ENCODE measurements at places on chromosomes 7 and 10. TPM values are rescaled to one million over a fixed set of nuclear protein-coding genes. Genes with fewer than 3 reads are reported as not detected.

GRCh38 chr10:114357515-114357996 is 46.7 kb downstream of the AFAP1L2 start:
- DNase-seq: no peak
- no peaks in the 10 kb centered on the region for H3K36me3 ChIP-seq
- peaks cover 23% of the 10 kb centered on the region for H3K27me3 ChIP-seq
- H3K27ac ChIP-seq: peak overlapping the region; percentile 54
- H3K4me3 ChIP-seq: peak overlapping the region; percentile 29
- H3K4me1 ChIP-seq: peaks cover 17% of the 10 kb centered on the region

RBP4 gene
- total RNA-seq: not detected

DNA sequence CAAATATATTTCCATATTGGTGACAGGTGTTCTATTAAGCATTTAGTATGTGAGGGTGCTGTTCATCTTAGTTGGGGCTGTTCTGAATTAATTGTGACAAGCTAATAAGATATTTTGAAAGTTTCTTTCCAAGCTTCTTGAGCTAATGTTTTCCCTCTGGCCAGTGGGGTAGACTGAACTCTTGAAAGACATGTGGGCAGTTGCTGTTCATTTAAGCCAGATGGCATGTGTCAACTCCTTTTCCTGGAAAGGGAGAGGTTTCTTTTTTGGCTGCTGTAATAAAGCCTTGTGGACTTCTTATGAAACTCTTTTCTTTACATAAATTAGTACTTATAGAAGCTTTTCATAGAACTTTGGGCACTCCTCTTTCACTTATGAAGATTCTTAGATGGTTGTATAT is 21.7 kb downstream of the RAB18 start:
- H3K4me3 ChIP-seq: no peak overlapping the region
- H3K4me1 ChIP-seq: peaks cover 71% of the 10 kb centered on the region
- peaks cover 25% of the 10 kb centered on the region for H3K36me3 ChIP-seq
- peak overlapping the region; percentile 77 for H3K27ac ChIP-seq
- DNase-seq: no peak

- H3K27me3 ChIP-seq: peaks cover 3% of the 10 kb centered on the region
- no peaks in the 10 kb centered on the region for H3K36me3 ChIP-seq
- no peak overlapping the region for H3K4me3 ChIP-seq
Measured at GRCh38 chr10:49277973-49278372, 21.0 kb upstream of the C10orf71 start.

DNA sequence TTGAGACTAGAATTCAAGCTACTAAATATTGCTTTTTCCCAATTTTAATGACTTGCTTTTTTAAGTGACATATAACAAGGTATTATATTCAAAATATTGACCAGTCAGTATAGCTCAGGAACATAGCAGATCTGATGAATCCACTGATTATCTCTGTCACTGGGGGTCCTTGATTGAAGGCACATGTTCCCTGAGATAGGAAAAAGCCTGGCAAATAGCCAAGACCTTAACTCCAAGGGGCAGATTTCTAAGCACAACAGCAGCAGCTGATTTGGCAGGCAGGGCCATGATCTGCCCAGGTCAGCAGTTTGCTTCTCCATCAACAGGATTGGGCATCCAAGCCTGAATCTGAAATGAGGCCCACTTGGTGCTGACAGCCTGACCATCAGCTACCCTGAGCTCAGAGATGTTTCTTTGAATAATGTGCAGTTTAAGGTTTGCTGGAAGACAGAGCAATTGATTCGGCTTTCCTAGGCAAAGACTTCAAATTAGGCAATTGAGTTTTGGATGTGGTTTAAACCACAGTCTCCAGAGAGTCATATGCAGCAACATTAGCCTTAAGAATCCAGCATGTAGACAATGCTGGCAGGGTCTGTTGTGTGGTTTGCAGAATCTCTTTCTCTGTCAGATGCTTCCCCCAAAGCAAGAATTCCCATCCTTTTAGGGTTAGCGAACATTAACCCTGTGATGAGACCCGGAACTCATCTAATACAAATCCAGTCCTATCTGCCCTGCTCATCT is 352.6 kb downstream of the ADRA2A start:
- no peak for DNase-seq
- H3K27me3 ChIP-seq: peaks cover 3% of the 10 kb centered on the region
- H3K36me3 ChIP-seq: no peaks in the 10 kb centered on the region
